Kidney (tissue), 22 donors: ENCODE measurements at places on chromosomes 3 and 15.

- no peak for DNase-seq
Measured at GRCh38 chr15:64351265-64351664, 4.7 kb downstream of the CSNK1G1 start.

DNA sequence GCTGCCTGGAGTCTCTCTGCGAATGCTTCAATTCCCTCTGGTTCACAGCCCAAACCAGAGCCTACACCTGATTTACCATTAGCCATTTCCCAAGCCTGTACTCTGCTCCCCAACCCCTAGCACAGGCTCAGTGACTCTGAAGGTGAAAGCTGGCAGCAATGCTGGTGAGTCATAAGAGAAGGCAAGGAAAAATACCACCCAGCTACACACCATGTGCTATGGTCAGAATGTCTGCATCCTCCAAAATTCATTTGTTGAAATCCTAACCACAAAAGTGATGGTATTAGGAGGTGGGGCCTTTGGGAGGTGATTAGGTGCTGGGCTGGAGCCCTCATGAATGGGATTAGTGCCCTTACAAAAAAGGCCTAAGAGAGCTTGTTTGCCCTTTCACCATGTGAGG lies 117.1 kb upstream of the TJP1 start:
- no peak for DNase-seq

DNA sequence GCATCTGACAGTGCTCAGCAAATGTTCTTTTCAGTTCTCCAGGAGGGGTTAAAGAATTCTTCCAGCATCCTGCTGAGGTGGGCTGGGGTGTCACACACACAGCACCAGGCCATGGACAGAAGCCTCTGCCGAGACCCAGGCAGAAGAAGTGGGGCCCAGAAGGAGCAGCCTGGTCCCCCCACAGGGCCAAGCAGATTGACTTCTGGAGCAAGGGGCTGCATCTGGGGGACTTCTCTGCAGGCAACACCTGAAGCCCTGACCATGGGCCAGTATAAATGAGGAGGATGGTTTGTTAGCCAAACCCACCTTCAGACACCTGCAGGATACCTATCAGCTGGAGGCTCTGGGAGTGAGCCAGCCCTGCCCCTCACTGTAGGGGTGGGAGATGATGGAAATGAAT lies 16.2 kb upstream of the TMEM40 start:
- no peak for DNase-seq

DNA sequence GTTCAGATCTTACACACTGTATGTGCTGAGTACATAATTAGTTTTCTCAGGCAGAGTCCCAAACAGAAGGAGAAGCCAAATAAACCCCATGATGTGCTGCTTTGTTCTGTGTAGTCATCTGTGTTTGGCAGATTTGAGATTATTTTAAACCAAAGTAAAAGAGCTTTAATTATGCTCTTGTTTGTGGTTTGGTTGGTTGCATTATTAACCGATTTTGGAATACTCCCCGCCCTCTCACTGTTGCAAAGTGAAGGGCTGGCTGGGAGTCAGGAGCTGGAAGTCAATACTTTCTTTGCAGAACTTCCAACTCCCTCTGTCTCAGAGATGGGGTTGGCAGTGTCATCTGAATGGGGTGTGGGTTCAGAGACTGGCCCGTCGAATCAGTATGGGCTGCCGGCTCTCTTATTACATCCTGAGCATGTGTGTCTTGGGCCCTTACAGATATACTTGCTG lies 34.4 kb downstream of the SLCO3A1 start:
- no peak for DNase-seq

GRCh38 chr15:68450192-68450591 lies 18.2 kb upstream of the ITGA11 start:
- DNase-seq: no peak

DNA sequence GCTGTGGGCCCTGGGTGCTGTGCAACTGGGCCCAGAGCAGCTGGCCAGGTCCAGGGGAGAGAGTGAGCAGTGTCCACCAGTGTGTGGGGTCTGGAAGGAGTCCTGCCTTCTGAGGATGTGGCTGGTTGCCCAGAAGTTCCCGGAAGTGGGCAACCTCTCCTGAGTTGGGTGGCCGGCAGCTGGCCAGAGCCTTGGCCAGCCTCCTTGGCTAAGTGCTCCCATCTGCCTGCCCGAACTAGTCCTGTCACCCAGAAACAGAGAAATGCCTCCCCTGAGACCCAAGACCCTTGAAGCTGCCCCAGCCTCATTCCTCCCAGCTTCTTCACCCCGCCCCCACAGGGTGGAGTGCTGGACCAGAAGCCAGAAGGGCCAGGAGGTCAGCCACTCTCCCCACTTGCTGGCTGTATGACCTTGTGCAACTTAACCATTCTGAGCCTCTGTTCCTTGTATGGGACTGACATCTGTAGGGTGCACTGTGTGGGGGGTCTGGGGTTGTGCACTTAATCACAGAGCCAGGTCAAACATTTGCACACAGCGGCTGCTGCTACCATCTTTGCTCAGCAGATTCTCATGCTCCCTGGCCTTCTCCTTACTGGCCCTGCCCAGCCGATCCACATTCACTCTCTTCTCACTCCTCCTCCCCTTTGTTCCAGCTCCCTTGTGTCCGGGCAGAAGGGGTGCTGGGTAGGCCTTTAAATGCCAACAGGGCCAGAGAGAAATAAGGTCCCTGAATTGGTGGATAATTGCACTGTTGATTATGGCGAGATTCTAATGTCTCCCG lies 7.5 kb upstream of the ALAS1 start:
- DNase-seq: no peak

DNA sequence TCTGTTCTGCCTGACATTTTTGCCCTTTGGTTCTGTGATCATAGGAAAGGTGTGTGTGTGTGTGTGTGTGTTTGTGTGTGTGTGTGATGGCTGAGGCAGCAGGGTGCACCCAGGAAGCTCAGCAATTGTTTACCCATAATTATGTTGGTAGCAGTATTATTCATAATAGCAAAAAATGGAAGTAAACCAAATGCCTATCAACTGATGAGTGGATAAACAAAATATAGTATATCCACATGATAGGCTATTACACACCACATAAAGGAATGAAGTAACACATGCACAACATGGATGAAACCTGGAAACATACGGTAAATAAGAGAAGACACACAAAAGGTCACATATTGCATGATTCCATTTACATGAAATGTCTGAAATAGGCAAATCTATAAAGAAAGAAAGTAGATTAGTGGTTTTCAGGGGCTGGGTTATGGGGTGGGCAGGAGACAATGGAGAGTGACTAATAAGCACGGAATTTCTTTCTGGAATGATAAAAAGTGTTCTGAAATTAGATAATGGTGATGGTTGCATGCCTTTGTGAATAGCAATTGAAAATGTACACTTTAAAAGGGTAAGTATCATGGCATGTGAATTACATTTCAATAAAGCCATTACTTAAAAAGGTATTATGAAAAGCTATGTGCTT lies 167.2 kb downstream of the POLR2M start:
- DNase-seq: no peak

DNA sequence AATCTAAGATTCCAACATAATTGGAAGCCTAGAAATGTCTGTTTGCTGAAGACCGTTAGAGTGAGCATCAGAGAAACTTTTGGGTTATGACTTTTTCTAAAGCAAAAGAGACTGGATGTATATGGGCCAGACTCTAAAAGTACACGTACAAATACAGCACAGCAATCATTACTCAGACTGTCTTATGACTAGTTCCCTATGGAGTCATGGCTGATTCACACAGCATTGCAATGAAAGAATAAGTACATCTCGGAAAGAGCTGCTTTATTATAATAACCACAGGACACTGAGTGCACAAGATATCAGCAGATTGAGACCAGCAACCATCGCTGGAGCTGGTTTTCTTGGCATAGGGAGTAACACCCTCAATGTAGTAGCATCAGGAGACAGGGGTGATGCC lies 618.6 kb downstream of the NLGN1 start:
- no peak for DNase-seq

DNA sequence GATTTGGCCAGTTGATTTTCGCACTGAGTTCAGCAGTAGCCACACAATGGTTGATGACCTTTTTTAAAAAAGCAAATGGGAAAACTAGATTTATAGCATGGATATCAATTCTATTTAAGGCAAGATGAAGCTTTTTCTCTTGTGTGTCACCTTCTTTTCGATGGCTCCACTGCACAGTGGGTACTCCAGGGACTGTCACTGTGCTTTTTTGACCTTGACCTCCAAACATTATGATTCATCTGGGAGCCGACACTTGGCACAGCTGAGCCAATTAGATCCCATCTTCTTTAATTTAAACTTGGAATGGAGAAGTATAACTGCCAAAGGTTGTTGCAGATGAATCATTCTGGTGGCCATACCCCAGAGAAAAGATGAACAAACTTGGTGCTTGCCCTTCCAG lies 367.3 kb downstream of the EPHA6 start:
- DNase-seq: no peak
